ENCODE measurements at places on chromosomes 13 and 19.

DNA sequence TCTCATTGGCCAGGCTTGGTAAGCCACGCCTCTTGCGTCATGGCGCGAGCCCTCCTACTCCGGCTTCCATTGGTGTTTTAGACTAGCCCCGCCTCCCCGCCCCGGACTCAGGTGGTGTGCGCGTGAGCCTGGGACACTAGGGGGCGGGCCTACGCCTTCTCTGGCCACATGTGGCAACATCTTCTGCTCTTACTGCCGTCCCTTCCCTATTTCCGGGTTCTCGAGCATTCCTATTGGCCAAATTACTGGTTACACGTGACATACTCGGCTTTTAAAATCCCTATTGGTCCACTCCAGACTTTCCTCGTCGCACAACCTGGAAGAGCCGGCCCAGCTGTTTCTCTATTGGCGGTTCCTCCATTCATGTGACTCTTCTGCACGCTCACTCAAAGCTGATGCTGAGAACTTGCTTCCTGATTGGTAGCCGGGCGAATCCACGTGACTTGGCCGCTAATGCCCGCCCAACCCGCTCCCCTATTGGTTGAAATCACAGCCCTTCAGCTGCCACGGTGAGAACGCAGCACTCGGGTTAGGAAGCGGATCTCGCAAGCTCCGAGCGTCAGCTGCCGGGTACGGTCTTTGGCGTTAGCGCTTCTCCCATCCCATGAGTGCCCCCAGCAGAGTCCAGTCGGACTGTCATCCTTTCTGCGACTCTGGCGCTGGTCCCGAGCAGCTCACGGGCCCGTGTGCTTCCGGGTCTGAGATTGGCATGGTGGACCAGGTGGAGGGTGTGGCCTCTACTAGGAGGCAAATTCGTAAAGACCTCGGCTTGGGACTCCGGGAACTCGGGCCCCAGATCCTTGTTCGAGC lies at the start of gene BLOC1S3:
BLOC1S3 (plus strand) TSS at position 523 of the 810 bp plus-strand sequence. CDS start 513 bp downstream, outside the sequence.
- DNase-seq, result peak; percentile 100

DNA sequence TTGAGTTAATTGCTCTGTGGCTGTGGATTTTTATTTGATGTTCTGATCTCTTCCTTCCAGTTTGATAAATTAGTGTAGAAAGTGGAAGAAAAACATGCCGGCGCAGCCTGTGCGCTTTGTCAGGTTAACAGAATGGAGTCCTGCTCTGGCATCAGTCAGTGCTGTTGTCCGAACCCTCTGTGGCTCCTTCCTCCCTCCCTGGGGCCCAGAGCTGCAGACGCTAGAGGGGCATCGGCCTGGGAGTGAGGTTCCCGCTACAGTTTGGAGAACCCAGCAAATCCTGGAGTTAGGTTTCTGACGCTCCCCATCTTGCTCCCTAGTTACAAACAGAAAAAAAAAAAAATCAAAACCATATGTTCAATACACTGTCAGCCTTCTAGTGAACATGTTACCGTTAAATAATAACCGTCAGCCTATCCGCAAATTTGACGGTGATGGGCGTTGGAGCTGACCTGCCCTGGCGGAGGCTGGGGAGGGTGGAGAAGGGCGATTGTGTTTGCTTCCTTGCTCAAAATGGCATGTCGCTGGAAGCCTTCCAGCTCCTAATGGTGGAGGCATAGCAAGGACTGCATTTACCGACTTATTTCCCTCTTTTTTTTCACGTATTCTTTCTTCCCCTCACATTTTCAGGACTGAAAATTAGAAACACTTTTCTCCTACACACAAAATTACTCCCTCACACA lies 13.6 kb downstream of the MBNL2 start:
- no peak for DNase-seq

GRCh38 chr19:12946092-12946721 lies 545 bp downstream of the RAD23A start:
- DNase-seq, result peak; percentile 43

DNA sequence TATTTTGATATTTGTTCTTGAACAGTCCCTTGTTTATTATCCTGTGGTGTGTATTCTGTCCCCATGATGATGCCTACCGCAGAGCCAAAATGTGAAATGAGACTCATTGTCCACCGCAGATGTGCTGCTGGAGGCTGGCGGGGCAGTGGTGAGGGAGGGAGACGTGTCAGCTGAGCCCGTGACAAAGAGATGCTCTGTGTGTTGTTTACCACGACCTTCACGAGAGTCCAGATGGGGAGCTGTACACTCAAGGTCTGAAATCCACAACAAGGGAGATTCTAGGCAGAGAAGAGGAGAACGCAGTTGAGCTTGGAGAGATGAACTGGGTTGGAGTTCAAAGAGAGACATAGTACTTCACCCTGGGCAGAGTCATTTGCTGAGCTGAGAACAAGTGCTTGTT lies 20.8 kb upstream of the AMER2 start:
- no peak for DNase-seq

GRCh38 chr19:50025794-50026549 lies at the start of gene ZNF473:
Gene ZNF473, plus strand, starts transcription at chr19:50026005. Its CDS starts 5,078 bp downstream, at chr19:50031083.
- DNase-seq, result peak; percentile 71

DNA sequence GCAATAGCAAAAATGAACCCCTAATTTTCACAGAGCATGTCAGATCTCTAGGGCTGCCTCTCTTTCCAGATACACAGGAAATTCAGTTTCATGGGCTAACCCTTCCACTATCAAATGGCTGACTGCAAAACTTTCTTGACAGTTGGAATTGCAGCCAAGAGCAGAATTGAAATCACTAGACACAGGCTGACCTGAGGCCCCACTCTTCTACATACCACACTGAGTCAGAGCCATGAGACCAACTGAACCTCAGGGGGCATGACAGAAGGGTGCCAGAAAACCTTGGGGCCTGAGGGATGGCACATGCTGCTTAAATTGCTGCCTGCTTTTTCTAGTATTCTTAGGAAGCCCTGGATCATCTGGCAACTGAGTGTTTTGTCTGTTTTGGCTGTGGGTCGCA lies 1.7 kb upstream of the DLEU7 start:
- DNase-seq, result peak; percentile 11

DNA sequence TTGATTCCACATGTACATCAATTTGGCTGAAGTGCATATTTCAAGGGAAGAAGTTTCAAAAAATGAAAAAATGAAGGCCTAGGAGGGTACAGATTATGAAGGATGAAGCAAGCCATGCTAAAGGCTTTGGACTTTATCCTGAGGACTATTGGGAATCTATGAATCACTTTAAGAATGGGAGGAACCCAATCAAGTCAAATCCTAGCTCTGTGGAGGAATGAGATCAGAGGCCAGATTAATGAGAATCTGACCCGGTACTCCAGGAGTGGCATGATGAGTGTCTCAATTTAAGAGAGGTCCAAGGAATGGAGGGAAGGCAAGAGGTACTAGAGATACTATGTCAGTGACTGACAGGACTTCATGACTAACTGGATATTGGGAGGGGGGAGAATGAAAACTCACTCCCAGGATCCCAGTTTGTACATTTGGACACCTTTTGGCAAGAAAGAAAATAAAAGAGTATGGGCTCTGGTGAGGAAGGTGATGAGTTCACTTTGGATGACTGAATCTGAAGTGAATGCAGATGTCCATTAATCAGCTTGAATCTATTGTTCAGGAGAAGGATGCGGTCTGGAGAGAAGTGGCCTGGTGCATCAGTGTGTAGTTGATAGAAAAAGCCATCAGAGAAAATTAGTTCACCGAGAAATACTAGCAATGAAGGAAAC lies 349.0 kb downstream of the EFNB2 start:
- DNase-seq, result no peak

GRCh38 chr13:33224686-33225085 lies 60.9 kb downstream of the STARD13 start:
- no peak for DNase-seq

- DNase-seq, result peak; percentile 67
These were observed 3.4 kb downstream of the BBC3 start for GRCh38 chr19:47227352-47228167.

DNA sequence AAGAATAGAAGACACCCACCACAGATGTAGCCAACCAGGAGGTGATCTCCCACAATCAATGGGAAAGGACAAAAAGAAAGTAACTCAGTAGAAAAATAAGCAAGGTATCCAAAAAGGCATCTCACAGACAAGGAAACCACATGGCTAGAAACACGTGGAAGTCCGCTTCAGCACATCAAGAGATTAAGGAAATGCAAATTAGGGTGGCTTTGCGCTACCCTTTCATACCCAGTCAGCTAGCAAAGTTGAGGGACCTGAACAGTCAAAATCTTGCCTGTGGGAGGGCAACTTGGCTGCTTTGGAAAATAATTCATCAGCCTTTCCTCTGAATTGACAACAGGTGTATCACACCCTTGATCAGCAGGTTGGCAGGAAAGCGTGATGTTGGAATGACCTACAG lies 11.6 kb upstream of the UQCR11 start:
- no peak for DNase-seq

DNA sequence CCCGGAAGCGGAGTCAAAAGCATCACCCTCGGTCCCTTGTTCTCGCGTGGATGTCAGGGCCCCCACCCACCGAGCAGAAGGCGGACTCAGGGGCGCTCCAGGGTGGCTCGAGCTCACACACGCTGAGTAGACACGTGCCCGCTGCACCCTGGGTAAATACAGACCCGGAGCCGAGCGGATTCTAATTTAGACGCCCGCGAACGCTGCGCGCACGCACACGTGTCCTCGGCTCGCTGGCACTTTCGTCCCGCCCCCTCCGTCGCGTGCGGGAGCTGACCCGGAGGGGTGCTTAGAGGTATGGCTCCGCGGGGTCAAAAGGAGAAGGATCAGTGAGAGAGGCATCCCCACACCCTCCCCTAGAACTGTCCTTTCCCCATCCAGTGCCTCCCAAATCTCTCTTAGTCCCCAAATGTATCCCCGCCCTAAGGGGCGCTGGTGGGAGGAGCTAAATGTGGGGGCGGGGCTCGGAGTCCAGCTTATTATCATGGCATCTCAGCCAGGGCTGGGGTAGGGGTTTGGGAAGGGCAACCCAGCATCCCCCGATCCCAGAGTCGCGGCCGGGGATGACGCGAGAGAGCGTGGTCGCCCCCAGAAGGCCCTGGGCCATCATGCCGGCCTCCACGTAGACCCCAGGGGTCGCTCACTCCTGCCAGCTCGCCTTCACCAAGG lies 451 bp upstream of the ICAM5 start:
- DNase-seq, result no peak

DNA sequence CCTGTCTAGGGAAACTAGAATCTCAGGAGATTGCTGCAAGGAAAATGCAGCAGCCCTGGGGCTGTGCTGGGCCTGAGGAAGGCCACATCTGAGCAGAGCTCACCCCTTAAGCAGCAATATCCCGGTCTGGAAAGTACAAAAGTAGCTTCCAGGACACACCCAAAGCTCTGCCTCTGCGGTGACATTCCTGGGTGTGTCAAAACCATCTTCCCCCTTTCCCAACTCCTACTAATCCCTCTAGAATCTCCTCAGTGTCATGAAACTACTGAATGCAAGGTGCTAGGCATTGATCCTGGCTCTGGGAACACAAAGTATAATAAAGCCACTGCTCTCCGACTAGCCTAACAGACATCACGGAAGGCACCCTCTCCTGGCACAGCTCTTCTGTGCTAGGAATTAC lies 5.0 kb downstream of the PBX4 start:
- DNase-seq, result no peak

DNA sequence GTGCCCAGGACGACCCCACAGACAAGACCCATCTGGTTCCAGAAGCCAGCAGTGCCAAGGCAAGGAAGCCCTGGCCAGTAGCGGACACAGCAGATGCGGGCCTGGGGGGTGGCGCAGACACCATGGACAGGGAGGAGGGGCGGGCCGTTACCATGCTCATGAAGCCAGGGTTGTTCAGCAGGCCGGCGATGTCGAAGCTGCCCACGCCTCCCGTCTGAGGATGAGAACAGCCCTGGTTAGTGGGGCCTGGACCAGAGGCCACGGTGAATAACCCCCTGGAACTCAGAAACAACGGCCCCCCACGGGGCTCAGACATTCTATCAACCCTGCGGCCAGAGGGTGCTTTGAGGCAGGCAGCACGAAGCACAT lies 21.5 kb upstream of the SLC39A3 start:
- no peak for DNase-seq

GRCh38 chr19:45773384-45773783 lies 4.3 kb upstream of the SIX5 start:
- no peak for DNase-seq

DNA sequence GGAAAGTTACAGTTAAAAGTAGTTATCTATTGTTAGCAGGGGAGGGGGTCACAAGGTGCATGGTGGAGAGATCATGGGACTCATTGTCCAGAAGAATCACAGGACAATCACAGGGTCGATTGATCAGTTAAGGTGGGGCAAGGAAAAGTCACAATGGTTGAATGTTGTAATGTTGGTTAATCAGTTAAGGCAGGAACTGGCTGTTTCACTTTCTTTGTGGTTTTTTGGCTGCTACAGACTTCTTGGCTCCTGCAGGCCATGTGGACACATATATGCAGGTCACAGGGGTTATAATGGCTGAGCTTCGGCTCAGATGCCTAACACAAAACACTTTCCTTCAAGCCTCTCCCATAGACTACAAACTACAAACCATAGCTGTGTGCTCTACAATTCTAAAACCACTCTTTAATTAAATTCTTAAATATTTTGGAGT lies 6.9 kb upstream of the ZNF431 start:
- no peak for DNase-seq

DNA sequence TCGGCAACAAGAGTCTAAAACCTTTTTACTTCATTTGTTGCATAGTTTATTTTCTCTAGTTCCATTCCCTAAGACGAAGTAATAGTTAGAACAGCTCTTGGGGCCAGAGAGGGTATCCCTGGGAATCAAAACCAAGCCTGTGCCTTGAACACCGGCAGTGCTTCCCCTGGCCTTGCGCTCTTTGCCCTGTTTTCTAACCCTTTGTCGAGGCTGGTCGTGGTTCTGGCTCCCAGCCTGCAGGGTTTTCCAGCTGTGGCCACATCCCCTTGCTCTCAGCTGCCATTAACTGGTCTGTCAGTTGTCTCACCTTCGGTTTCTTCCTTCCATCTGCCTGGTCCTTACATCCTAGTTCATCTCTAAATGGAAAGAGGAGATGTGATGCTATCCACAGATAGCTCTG lies 61.0 kb downstream of the HSPH1 start:
- DNase-seq, result no peak

DNA sequence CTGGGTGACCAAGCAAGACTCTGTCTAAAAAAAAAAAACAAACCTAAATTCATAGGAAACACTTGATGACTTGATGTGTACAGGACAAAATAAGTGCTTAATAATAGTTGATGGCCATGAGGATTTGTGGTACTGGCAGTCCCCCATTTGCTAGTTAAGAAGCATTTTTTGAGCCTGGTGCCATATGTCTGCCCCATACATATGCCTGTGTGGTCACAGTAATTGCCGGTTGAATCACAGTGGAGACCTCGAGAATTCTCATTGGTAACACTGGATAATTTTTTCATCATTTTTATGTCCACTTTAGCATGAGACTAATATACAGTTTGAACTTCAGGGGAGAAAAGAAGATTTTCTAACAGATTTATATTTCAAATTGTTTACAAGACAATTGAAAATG lies 79.2 kb downstream of the LRCH1 start:
- no peak for DNase-seq

GRCh38 chr19:38656171-38656981 lies 8.9 kb downstream of the ACTN4 start:
- no peak for DNase-seq

- no peak for DNase-seq
These were observed 9.8 kb downstream of the ATP4B start for GRCh38 chr13:113648216-113648610.

All from non-pigmented ciliary epithelial cell (primary cell).